ENCODE measurements at places on chromosomes 12 and 14.

GRCh38 chr12:105335856-105336255 lies 5.4 kb downstream of the C12orf75 start:
- DNase-seq, result no peak

GRCh38 chr14:75249958-75250336 lies 28.7 kb upstream of the FOS start:
- no peak for DNase-seq

- peak; percentile 64 for DNase-seq
Observed at GRCh38 chr12:49043856-49044258, 16.7 kb downstream of the KMT2D start.

DNA sequence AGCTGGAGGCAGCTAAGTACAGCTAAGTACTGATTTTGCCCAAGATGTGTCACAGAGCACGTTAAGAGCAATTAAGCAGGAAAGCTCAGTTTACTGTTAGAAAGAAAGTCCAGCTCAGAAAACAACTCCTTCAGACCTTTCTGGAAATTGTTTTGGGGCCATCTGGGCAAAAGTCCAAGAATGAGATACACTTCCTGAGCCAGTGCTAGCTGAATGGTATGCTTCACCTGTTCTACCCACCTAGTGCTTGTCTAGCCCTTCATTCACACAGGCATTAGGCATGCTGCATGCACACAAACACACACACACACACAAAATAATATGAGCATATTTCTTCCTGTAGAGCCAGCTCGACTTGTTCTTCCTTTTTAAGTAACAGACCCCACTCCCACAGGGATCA lies 6.6 kb upstream of the IKZF4 start:
- peak; percentile 30 for DNase-seq

Measured in epithelial cell of esophagus (primary cell).